ENCODE measurements at places on chromosomes 6 and 20. TPM values are rescaled to one million over a fixed set of nuclear protein-coding genes. Genes with fewer than 3 reads are reported as not detected.

The CAP2 gene
- 10.2 TPM for total RNA-seq

GRCh38 chr6:45610832-45611231 lies 233.1 kb upstream of the SUPT3H start:
- no peak for DNase-seq

- peak; percentile 89 for DNase-seq
These were observed 7.8 kb downstream of the USP49 start for GRCh38 chr6:41887331-41887751.

GRCh38 chr20:56630086-56630493 lies 984 bp downstream of the TFAP2C start:
- DNase-seq, result peak; percentile 22

DNA sequence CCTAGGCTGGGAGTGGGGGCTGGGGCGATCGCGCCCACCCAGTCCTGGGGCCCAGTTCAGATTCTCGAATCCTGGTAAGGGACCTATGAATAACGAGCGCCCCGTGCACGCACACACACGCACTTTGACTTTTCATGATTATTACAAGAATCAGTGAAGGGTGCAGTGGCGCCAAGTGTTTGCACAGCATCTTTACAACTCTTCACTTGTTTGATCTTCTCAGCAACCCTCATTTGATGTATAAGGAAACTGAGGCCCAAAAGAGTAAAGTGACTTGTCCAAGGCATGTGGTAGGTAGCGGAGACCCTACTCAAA lies 863 bp upstream of the LRFN2 start:
- no peak for DNase-seq

- DNase-seq, result no peak
These were observed 2.7 kb upstream of the EDN3 start for GRCh38 chr20:59297686-59298085.

GRCh38 chr6:21842875-21843645 lies 249.5 kb downstream of the SOX4 start:
- no peak for DNase-seq

GRCh38 chr6:120774275-120774674 lies 560.0 kb downstream of the TBC1D32 start:
- DNase-seq, result no peak

DNA sequence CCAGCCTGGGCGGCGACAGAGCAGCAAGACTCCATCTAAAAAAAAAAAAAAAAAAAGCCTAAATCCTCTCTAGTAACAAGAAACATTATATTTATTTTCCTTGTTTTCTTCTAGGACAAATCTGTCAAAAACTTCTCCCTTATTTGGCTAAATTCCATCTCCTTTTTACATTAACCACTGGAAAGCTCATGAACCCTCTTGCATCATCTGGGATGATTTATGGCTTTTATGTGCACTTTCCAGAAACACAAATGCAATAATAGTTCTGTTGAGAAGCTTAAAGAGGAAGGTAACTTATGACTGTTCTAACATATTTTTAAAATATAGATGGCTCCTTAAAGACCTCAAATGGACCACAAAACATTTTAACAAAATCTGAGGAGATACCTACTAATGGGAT lies 526.1 kb upstream of the SPTLC3 start:
- DNase-seq, result no peak

DNA sequence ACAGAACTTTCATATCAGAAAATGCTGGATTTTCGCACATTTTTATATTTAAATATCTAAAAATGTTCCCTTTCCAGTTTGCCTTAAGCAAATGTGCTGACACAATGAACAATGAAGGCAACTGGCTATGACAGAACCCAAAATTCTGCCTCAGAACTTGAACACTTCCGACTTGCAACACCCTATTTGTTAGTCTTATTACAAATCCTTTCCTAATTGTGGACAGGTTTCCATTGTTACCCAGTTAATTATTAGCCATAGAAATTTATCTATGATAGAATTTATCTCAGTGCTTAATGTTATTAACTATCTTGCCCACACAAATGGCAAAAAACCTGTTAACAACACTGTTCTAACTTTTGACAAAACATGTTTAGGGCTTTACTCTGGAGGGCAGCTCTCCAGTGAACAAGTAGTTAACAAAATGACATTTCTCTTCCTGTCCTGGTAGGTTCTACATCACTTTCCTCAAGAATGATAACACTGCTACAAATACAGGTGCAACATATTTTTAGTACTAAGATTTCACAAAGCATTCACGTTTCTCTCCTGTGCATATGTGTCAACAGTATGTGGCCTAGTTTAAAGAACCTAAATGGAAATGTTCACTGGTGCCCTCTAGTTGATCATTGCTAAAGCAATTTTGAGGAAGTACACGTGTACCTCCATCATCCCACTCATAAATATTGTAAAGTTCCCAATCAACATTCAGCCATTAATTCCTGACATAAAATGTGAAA lies 58.4 kb downstream of the HIVEP2 start:
- peak; percentile 33 for DNase-seq

DNA sequence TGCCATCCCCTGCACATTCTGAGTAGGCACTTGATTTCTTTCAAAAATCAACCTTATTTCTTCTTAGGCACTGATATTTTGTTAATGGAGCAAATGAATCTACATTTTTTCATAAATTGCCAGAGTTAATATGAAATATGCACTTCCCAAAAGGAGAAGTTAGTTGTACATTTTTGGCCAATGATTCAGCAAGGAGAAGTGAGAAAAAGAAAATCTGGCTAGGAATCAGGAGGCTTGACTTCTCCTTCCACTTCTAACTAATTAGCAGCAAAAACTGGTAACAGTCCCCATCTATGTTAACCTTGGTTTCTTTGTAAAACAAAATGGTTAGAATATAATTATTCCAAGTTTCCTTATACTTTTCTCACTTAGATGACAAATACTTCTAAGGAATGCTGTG lies 7.0 kb upstream of the DSE start:
- DNase-seq, result no peak

Data from skin of body (tissue), 3 donors.